Activated CD4-positive, alpha-beta T cell treated with anti-CD3 and anti-CD28 coated beads, Interleukin-2, amount 50 U/mL, for 4 hours (primary cell): ENCODE measurements at places on chromosomes 4 and X.

DNA sequence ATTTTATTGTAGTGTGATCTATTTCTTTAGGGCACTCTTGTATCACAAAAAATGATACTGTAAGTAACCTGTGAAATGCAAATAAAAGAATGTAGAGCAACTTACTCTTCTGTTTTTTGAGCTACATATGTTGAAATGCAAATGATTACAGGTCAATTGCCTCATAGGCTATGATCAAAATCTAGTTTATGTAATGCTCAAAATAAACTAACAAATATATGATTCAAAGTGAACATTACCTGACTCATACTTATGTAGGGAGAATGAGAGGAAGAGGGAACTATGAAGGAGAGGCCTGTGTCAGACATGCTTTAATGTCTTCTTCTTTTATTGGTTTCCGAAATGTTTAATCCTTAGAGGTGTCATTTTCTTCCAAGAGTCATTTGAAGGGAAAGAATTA, 5.0 kb upstream of the RPS6KA3 start:
- no peak for DNase-seq

DNA sequence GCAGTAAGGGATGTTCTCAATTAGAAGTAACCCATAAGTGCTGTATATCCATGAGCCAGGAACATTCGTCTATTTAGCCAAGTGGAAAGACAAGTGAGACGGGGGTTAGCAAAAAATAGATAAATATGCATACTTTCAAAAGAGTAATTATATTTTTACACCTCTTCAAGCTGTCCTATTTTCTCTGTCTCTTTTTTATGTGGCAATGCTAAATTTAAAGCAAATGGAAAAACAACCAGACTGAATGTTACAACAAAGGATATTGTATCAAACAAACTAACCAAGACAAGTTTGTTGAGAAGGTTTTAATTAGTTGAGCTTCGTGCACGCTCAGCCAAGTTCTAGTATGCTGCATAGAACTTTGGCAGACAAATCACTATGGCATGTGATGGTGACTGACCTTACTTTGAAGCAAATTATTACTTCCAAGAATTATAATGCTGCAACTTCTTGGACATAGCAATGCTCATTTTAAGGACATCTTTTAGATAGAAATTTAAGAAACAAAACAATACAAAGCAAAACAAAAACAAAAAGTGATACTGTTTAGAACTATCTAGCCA, 61.4 kb upstream of the TMEM150C start:
- DNase-seq = no peak

DNA sequence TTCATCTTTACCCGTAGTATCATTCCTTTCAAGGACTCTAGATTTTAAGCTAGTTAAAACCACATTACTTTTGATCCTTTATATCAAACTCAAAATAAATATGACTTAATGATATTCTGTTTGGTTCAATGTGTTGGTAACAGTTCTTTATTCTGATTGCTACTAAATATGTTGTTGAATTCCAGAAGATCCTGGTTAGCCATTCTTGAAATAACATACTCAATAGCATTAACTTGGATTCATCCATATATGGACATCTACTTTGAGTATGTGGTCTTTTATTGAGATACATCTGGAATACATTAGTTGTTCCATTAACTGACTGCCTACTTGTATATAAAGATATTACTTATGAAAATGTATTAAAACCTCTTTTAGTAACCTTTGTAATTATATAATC, 27.5 kb upstream of the PCDH18 start:
- no peak for DNase-seq

- DNase-seq = peak; percentile 19
These were observed 6.8 kb upstream of the CLCN5 start for GRCh38 chrX:49915361-49916222.

DNA sequence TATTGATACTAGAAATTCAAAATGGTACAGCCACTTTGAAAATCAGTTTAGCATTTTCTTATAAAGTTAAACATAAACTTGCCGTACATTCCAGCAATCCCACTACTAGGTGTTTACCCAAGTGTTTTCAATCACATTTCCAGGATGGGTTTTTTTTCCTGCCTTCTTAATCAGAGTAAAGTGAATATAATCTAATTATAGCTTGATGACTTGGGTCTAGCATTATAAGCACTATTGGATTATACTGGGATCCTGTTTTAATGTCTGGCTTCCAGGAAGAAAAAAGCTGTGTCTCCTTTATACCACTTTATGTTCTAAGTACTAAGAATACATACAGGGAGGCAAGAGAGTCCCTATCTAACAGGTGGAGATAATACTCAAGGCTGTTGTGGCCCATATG, 103.3 kb upstream of the KLHL13 start:
- DNase-seq = no peak
